ENCODE measurements at places on chromosomes 4 and X. TPM values are rescaled to one million over a fixed set of nuclear protein-coding genes. Genes with fewer than 3 reads are reported as not detected.

- no peak for DNase-seq
These were observed 24.7 kb upstream of the MXRA5 start for GRCh38 chrX:3371163-3371562.

GRCh38 chr4:163295138-163295537 is 37.3 kb downstream of the NPY1R start:
- no peak for DNase-seq

Gene TRIM61
- total RNA-seq: 2.3 TPM

Gene USP17L13
- not detected for total RNA-seq

Gene MYOZ2
- 0.16 TPM for total RNA-seq

All from progenitor cell of endocrine pancreas (in vitro differentiated cells).